ENCODE measurements at places on chromosomes 2 and 18.

DNA sequence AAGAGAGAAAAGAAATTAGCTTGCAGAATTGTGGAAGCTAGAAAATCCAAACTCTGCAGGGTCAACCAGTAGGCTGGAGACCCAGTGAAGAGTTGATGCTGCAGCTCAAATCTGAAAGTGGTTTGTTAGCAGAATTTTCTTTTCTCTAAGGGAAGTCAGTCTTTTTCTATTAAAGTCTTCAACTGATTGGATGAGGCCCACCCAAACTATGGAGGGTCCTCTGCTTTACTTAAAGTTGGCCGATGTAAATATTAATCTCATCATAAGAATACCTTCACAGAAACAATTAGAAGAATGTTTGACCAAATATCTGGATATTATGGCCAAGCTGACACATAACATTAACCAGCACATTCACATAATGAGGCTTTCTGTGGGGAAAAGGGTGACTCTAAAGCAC is 73.7 kb downstream of the FTCDNL1 start:
- no peak for DNase-seq

- no peak for DNase-seq
Observed at GRCh38 chr18:79242246-79242645, 153.5 kb upstream of the NFATC1 start.

DNA sequence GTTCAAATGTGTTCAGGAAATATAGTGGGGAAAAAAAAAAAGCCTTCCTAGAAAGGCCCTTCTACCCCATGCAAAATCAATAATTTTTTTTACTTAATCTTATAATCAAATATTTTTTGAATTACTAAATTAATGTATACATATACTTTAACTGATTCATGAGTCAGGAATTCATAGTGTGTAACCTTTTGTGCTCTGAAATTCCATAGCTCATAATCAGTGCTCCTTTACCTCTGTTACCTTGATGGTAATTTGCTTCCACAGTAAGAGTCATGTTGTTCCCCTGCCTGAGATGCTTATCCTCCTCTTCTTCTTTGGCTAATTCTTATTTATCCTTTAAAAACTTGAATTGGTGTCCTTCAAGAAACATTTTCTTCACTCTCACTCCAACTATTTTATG is 414.2 kb downstream of the THSD7B start:
- DNase-seq, result no peak

DNA sequence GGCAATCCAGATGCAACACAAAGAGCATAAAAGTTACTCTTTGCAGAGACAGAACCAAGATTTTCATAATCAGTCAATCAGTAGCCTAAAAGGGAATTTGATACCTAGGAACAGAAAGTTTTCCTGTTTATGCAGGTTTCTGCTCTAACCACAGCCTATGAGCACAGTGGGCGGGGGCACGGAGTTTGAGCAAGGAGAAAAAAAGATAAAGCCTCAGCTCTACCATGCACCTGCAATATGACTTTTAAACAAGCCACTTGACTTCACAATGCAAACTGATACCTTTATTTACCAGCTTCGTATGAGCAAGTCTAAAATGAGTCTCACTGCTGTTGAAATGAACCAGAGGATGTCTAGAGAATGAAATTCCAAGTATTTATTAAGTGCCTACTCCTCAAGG is 5.6 kb upstream of the LRATD1 start:
- no peak for DNase-seq

DNA sequence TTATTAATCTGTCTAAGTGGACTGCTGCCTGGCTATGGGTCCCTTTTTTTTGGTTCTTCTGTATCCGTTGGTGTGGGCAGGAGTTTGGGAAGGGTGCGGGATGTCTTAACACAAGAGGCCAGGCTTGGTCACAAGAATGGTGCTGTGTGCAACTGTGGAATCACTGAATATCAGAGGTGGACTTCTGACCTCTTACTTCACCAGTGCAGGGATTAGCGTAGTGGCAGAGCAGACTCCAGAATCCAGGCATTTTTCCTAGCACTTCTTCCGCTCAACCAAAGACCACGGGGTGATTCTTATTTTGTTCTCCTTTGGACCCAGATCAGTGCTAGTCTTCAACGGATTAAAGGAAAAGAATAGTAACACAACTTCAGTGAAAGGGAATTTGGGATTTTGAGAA is 254.3 kb upstream of the TNP1 start:
- no peak for DNase-seq

- DNase-seq, result peak; percentile 14
Observed at GRCh38 chr2:112542984-112543661, 858 bp downstream of the POLR1B start.

DNA sequence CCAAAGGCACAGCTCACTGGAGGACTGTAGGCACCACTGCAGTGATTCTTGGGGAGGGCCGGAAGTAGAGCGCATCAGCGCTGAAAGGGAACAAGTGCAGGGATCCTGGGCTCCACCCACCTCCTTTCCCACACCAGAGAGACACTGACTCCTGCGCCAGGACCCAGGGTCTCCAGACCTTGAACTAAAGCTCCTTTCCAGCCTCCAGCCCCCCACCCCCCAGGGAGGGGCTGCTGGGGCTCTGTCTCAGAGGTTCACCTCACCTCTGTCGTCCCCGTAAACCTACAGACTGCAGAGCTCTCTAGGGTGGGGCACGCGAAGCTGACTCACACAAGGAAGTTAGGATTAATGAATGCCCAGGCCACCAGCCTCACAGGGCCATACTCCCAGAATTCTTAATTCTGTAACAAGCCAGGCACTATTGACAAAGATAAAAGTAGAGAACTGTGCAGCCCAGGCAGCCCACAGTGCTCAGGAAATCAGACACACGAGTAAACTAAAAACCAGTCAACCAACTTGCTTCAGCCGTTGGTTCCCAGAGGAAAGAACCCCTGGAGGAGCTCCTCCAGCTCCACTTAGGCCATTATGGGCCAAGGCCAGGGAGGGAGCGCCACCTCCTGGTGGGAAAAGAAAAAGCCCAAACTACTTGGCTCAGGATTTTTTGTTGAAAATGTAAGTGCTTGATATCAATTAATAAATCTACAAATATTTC is 45.1 kb upstream of the ACAA2 start:
- peak; percentile 87 for DNase-seq

GRCh38 chr2:9508931-9509330 is 34.6 kb downstream of the IAH1 start:
- DNase-seq, result no peak

- DNase-seq, result peak; percentile 86
Observed at GRCh38 chr18:48153613-48154481, 223.4 kb upstream of the SMAD2 start.

GRCh38 chr2:8819948-8820347 is 17.5 kb downstream of the KIDINS220 start:
- no peak for DNase-seq

GRCh38 chr2:169712791-169713227 is 18.5 kb downstream of the PHOSPHO2 start:
- DNase-seq, result no peak

- peak; percentile 53 for DNase-seq
Observed at GRCh38 chr2:58204195-58204959, 36.7 kb downstream of the FANCL start.

DNA sequence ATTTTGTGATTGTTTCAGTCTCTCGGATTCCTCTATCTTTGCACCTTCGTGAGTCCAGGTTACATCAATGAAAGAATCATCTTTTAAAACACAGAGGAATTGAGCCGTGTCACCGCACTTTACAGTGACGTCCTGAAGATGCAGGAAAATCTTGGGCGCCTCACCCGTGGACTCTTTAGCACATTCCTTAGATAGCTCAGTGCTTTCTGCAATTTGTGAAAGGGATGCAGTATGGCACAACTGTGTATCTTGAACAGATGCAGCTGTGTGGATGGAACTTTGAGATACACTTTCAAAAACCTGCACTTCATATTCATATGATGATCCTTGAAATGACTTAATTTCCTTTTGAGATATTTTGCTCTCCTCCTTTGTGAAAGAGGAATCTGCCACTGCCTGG is 50.9 kb downstream of the TTN start:
- DNase-seq, result no peak

DNA sequence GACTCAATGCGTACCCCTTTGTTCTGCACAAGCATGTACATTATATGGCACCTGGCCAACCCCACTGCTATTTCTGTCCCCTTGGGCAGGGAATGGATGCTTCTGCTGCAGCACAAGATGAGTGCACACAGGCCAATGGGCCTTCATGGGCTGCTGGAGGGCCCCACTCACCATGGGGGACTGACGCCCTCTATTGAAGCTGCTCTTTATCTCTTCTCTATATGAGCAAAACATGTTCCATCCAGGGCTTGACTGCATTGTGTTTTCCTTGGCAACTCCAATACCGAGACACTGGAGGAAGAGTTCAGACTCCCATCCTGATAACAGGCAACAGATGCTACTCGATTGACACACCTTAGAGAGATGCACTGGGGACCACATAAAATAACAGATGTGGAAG is 251.6 kb upstream of the NCKAP5 start:
- DNase-seq, result peak; percentile 48

DNA sequence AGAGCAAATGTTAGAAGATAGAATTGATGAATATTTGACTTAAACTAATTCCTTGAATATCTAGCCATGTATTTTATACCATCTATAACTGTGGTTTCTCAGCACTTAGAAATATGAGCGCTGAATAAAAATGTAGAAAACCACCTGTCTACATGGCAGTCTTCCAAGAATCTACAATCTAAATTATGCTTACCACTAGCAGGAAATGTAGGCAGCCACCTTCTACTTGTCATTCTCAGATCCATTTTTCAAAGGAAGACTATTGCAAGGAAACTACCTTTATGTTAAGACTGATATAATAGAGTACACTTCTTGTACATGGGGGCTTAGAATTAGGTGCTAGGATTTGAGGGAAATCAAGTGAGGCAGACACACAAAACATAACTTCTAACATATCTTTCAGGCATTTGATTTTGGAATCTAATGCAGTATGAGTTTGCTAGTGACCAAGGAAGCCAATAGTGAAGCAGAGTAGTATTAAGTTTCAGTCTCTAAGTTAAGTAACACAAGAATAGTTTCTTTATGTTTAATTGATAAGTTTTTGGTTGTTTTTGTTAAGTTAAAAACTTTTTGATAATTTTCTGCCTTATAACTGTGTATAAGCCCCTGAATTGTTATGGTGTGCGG is 175.9 kb upstream of the ITGA4 start:
- DNase-seq, result no peak

DNA sequence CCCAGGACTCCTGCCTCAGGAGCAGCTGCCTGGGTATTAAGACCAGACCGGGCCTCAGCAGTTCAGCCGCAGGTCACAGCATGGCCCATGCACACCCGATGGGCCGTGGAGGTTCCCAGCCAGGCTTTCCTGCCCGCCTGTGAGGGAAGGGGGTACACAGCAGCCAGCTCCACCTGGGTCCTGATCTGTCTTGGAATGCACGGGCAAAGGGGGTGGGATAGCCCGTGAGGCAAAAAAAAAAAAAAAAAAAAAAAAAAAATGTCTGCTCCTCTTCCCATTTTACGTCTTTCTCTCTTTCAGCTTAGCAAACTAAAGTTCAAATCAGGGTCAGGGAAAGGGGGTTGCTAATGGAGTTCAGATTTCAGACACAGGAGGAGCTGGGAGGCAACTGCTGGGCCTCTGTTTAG is 385.2 kb downstream of the TNS1 start:
- peak; percentile 19 for DNase-seq

GRCh38 chr2:165901620-165902298 is 51.8 kb downstream of the TTC21B start:
- no peak for DNase-seq

DNA sequence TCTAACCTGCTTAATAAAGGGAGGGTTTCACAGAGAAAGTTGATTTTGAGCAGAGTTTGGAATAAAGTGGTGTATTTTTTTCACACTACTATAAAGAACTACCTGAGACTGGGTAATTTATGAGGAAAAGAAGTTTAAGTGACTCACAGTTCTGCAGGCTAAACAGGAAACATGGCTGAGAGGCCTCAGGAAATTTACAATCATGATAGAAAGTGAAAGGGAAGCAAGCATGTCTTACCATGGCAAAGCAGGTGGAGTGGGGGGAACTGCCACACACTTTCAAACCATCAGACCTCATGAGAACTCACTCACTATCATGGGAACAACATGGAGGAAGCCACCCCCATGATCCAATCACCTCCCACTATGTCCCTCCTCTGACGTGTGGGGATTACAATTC is 546.7 kb downstream of the EPHA4 start:
- DNase-seq, result no peak

DNA sequence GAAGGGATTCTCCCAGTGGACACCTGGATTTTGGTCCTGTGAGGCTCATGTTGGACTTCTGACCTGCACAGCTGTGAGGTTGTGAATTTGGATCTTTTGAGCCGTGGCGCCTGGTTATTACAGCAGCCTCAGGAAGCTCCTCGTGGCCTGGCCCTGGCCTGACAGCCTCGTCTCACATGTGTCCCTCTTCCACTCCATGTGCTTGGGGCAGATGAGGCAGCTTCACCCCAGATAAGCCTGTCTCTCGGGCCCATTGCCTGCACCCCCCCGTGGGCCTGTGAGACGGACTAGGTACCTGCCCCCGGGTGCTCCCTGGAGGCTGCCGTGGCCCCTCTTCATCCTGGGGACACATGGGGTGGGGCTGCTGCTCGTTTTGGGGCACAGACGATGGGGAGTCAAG is 51.2 kb downstream of the CTDP1 start:
- DNase-seq, result no peak

DNA sequence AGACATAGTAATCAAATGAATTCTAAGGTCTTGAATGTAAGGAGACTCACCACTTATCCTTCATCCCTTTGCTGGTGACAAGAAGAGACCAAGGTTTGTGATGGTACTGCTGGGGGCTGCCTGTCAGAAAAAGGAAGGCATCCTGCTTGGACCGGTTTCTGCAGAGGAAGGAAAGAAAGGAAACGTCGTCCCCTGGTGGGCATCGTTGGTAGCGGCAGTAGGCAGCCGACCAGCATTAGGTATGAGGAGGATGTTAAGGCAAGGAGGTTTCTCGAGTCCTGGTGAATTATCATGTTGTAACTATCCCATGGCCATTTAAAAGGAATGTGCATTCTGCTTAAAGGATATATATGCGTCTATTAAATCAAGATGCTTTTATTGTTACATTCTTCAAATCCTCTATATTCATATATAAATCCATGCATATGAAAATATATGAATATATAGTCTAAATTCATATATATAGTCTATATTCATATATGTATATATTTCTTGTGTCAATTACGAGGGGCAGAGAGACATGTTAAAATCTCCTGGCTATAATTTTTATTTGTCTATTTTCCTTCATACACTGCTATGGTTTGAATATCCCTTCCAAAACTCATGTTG is 94.4 kb upstream of the TGFA start:
- peak; percentile 77 for DNase-seq

DNA sequence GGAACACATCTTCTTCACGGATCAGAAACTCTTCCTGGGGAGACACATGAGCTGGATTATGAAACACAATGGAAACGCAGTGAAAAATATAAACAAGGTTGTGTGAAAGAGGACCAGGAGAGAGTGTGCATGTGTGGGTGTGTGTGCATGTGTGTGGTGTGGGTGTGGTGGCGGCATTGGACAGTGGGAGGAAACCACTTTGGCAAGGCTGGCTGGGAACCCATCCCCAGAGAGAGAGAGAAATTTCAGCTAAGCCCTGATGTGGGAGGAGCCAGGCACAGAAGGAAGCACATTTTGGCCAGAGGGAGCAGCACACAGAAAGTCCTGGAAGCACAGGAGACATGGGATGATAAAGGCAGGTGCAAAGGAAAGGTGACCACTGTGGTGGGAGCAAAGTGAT is 147.6 kb upstream of the COPS8 start:
- DNase-seq, result no peak
